NCI-H526 (cell line): ENCODE measurements at places on chromosomes 7 and 10.

- no peak for DNase-seq
Measured at GRCh38 chr10:88392222-88392621, 190.9 kb downstream of the RNLS start.

GRCh38 chr10:102602272-102603045 lies 41.8 kb upstream of the TRIM8 start:
- no peak for DNase-seq

GRCh38 chr10:26213157-26213800 lies 3.3 kb upstream of the GAD2 start:
- DNase-seq: no peak

DNA sequence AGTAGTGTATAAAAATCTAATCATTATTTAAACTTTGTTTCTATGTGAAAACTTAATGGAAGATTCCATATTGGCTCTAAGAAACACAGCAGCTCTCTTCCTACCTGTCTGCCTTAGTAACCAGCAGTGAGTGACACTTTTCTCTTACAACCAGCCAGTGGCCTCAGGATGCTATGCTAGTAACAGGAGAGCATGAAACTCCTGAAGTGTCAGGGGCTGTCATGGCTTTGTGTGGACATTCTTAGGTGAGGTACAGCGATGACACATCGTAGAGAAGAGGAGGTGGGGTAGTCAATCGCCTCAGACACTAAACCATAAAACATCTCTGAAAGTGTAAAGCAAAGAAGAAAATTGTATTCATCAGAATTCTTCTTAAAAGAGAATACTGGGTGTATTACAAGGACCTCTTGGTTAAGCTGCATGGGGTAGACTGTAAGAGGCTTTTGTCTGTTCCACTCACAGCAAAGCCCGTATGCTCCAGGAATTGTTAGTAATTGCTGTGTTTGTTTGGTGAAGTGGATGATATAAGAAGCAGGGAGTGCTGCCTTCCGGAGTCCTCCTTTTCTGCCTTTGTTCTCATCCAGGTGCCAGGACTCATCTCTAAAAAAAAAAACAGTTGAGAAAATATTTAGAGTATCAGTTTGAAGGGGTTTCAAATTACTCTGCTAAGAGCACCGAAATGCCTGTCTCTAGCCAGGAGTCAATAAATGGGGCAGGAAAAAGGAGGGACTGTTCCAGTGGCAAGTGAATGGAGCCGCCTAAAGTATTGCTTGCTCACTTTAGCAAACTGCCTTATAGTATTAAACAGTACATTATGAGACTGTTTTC lies 518.8 kb downstream of the CNTNAP2 start:
- DNase-seq: peak; percentile 9

DNA sequence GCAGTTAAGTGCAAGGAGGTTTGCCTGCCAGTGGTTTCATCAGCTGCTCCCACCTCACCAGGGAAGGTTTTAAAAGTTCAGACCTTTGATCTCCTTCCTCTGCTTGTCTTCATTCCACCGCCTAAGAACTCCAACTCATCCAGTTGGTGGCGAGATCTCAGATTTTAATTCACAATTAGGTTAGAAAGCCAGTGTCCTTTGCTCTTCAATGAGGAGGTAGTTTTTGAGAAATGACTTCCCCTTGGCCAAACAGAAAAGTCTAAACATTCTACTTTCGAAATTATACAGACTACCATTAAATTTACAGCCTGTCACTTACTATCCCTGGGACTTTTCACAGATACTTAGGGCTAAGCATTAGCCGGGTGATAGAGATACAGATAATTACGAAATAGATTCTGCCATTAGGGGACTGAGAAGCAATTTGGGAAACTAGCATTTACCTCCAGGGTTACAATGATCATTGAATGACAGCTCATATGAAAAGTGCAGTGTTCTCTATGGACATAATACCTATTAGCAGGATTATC lies 513.4 kb upstream of the GHITM start:
- no peak for DNase-seq

DNA sequence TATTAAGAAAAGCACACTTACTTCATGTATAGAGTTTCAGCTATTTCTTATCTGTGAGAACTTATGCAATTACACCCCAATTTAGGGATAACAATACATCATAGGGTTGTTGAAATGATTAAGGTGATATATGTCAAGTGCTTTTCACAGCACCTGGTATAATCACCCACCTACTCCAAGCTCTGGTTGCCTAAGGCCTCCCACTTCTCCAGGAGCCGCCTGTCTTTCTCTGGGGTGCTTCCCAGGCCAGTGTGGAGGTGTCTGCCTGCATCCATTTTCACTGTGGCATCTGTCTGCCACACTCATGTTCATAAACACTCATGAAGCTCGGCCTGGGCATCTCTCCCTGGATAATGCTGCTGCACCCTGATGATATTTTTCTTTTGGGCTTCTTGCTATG lies 250.3 kb downstream of the STK31 start:
- DNase-seq: no peak

GRCh38 chr10:71638822-71639719 lies 80.5 kb downstream of the C10orf105 start:
- DNase-seq: peak; percentile 66

GRCh38 chr10:454860-455259 lies 234.6 kb downstream of the DIP2C start:
- DNase-seq: no peak

DNA sequence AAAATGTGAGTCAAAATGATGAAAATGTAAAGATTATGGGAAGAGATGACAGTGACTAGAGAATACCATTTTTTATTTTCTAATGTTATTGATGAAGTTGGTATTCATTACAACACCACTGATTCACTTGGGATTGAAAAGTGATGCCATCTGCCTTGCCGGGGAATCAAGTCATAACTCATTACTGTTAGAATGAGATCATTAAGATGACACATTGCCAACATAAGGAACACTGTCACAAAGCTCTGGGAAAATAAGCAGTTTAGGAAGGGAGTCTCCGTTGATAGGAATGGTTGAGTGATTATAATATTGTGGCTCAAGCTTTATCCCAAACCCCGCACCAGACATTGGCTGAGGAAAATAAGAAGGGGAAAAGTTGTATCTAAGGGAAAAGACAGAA lies 121.5 kb upstream of the PLPP4 start:
- no peak for DNase-seq

DNA sequence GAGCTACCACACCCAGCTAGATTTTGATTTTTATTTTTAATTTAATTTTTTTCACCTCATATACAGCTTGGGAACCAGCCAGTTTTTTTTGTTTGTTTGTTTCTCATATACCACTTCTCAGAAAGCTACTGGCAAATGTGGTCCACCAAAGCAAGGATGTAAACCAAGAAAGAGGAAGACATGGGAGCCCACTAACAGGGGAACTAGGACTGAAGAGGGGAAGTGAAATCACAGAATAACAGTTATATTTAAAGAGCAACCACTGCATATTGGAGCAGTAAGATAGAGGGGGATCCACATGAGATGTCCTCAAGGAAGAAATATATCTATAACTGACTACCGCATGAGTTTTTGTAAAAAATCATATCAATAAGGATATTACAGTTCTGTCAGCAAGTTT lies 10.5 kb downstream of the CPVL start:
- no peak for DNase-seq

GRCh38 chr7:18780266-18780665 lies 284.7 kb downstream of the HDAC9 start:
- DNase-seq: no peak
